ENCODE measurements at places on chromosomes 13 and 19.

DNA sequence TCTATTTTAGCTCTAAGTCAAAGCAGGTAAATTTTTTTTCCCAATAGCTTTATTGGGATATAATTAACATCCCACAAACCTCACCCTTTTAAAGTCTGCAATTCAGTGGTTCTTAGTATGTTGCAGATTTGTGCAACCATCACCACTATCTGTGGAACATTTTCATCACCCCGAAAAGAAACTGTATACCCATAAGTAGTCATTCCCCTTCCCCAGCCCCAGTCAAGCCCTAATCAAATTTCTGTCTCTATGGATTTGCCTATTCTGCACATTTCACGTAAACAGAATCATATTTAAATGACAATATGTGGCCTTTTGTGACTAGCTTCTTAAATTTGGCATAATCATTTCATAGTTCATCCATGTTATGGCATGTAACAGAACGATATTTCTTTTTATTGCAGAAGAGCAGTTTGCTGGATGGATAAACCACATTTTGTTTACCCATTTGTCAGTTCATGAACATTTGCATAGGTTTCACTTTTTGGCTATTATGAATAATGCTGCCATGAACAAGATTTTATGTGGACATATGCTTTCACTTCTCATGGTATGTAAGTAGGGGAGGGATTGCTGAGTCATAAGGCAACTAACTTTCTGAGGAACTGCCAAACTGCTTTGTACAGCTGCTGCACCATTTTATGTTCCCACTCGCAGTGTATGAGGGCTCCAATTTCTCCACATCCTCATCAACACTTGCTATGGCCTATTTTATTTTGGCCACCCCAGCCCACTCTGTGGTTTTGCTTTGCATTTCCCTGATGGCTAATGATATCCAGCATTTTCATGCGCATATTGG lies 10.9 kb downstream of the SLC46A3 start:
- DNase-seq = no peak

GRCh38 chr19:48735031-48735615 lies 5.3 kb downstream of the RASIP1 start:
- no peak for DNase-seq

- DNase-seq = no peak
Measured at GRCh38 chr19:29881386-29881785, 60.7 kb upstream of the URI1 start.

DNA sequence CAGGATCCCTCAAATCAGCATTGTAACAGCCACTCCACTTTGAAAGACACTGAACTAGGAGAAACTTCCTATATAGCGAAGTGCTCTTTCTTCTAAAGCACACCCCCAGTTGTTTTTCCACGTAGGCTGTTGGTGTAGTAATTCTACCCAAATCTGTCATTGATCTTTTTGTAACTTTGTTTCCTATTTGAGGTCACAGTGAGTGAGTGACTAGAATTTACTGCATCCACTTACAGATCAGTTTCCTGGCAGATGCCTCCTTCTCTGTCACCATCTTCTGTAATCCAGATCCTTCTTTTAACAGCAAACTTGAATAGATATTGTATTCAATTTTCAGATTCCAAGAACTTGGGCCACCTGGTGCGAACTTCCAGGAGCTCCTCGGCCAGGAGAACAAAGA lies 15.3 kb downstream of the ZAR1L start:
- no peak for DNase-seq

DNA sequence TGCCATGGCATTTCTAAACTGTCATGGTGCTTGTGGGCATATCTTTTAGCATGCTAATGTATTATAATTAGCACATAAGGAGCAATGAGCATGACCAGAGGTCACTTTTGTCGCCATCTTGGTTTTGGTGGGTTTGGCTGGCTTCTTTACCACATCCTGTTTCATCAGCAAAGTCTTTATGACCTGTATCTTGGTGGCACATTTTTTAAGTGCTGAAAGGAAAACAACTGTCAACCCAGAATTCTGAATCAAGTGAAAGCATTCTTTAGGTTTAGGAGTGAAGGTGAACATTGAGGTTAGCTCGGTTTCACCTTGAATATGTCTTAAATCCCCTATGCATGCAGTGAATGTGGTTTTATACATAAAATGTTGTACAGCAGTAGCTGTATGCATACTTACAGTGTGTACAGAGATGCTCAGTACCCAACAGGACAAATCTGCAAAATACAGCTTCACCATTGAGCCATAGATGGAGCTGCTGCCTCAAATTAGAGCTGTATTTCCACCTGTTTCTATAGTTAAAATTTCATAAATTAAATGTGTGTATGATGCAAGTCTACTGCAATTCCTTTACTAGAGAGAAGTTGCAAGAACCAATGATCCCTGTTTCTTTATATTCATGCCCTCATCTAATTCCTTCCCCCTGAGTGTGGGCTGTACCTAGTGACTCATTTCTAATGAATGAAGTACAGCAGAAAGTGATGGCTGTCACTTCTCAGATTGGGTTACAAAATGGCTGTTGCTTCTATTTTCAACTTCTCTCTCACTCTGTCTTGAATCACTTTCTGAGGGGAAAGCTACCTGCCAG lies 25.2 kb upstream of the IGSF23 start:
- peak; percentile 76 for DNase-seq

GRCh38 chr19:33950091-33950750 lies 153.6 kb downstream of the KCTD15 start:
- no peak for DNase-seq

DNA sequence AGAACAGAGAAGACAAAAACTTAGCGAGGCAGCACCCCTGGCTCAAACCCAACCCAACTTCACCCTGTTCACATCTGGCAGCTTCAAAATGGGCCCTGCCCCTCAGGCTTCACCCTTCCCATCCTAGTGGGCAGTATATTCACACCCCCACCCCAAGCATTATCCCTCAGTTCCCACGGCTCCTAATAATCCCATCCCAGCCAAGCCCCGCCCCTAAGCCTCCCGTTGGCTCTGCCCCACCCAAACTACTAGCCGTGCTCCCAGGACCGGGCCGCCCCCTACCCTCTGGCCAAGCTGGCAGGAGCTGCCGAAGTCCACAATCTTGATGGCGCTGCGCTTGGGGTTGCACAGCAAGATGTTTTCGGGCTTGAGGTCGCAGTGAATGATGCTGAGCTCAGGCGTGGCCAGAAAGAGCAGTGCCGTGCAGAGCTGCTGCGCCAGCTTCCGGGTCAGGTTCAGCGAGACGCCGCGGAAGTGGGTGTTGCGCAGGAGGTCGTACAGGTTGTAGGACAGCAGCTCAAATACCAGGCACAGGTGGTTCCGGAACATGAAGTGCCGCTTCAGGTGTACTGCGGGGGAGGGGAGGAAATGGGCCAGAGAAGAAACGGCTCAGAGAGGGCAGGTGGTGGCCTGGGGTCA lies 5.8 kb downstream of the DYRK1B start:
- no peak for DNase-seq

DNA sequence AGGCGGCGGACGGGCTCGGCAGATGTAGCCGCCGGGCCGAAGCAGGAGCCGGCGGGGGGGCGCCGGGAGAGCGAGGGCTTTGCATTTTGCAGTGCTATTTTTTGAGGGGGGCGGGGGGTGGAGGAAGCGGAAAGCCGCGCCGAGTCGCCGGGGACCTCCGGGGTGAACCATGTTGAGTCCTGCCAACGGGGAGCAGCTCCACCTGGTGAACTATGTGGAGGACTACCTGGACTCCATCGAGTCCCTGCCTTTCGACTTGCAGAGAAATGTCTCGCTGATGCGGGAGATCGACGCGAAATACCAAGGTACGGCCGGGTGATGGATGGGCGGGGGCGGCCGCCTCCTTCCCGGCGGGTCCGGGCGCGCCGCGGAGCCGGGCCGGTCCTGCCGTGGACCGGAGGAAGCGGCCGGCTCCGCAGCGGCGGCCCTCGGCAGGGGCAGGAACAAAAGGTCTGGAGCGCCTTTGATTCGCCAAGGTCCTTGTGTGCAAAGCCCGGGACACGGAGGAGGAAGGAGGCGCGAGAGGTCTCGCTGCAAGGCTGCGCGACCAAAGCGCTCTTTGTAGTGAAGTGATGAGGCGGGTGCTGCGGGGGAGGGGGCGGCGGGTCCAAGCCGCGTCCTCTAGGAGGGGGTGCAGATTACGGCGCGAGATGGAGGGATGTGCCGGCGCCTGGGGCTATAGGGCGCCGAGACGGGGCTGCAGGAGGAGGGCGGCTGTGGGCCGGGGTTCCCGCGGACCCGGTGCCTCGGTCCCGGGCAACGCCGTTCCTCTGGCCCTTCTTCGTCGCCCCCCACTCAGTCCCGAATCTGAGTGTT lies 689 bp downstream of the ING1 start:
- DNase-seq = peak; percentile 69

- peak; percentile 86 for DNase-seq
Measured at GRCh38 chr19:11339254-11340098, at the start of gene RAB3D. TSS of gene RAB3D (minus strand) at chr19:11339657. CDS start at chr19:11337399, 2,258 bp downstream.

DNA sequence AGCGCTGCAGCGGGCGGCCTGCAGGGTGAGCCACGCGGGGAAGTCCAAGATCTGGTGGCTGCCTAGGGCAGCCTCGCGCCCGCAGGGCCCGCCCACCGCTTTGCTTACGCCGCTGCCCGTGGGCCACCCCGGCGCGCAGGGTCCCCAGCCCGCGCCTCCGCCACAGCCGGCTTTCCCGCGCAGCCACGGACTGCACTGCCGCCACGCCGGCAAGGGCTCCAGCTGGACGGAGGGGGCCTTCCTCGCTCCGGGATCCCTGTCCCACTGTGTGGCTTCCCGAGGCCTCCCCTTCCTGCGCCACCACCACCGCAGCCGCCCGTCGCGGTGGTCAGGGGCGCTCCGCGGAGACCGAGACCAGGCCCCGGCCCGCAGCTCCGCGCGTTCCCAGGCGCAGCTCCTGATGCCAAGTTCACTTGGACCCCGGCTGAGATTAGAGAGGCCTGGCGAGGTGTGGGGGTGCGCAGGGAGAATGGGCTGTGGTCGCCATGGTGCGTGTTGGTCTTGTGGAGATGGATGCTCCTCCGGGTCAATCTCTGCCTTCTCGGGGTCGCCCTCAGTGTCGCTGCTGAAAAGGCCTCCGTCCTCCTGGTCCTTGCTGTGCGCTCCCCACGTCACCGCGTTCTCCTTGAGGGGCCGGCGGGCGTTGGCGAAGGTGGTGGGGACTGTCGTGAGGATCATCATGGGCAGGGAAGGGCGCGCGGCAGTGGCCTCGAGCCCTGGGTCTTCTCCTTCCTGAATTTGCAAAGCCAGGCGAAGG lies 17.9 kb upstream of the RNF17 start:
- no peak for DNase-seq

GRCh38 chr19:4897146-4897545 lies 5.5 kb downstream of the ARRDC5 start:
- DNase-seq = no peak

DNA sequence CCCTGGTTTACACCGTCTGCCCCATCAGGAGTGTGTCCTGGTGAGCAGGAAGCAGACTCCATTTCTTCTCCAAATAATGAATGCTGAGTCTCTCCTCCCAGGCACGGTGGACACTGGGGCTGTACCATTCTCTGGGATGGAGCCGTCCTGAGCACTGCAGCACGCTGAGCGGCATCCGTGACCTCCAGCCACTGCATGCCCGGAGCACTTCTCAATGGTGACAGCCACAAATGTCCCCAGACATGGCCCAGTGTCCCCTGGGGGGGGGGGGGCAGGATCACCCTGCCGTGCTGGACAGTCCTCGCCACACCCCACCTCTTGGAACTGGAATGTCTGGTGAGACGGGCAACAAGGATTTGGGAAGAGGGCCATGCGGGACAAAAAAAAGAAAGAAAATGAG lies 37.4 kb downstream of the GNG7 start:
- no peak for DNase-seq

Data from stimulated activated CD4-positive, alpha-beta T cell treated with anti-CD3 and anti-CD28 coated beads, Interleukin-1b, Interleukin-23, amount 100 ng/mL, for 48 hours (primary cell).